AG04449 (cell line): ENCODE measurements at places on chromosomes 4 and X.

DNA sequence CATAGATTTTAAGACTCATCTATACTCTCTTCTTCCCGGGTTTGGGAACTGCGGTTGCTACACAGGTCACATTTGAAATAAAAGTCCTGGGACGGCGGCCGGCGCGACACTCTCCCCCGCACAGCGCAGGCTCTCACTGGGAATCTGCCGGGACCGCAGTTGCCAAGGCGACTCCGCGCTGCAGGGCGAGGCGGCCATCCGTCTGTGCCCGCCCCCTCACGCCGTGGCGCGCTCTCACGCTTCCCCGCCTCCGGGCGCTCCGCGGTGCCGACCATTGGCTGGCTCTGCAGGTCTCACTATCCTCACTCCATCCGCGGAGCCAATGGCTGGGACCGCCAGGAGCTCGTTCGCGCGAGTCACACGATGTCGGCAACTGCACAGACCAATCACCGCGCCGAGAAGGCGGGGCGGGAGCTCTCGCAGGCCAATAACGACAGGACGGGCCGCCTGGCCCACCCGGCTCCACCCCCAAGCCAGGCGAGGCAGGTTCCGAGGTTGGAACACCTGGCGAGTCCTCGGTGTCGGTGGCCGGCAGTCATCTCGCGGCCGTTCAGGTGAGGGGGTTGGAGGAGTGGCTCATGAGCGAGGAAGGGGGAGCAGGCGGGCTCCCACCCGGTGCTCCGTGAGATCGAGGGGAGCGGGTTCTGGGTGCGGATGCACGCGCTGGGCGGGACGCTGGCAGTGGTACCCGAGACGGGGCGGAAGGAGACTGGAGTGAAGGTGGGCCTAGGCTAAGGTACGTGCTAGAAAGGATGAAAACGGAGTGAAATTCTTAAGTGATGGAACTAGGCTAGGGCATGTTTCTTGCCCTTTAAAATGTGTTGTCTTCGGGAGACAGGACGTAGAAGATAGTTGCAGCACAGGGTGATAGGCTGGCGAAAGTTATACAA lies at the start of gene MSMO1:
MSMO1 (plus strand) TSS at position 459 of the 890 bp plus-strand sequence. CDS start 5,702 bp downstream, outside the sequence.
- peak; percentile 90 for DNase-seq

DNA sequence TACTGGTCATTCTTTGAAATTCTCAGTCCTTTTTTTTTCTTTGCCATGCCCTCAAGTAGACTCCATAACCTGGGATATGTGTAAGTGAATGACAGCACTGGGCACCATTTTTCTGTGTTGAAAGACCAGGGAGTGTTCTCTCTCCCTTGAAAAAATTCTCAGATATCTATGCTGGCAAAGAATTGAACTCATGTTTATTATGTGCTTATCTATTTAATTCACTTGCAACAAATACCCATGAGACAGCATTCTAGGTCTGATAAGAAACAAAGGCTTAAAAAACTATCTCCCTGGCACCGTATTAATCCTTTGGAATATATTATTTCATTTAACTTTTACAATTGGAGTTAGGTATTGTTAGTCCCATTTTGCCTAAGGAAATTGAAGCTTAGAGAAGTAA lies 36.7 kb downstream of the LARP7 start:
- no peak for DNase-seq

DNA sequence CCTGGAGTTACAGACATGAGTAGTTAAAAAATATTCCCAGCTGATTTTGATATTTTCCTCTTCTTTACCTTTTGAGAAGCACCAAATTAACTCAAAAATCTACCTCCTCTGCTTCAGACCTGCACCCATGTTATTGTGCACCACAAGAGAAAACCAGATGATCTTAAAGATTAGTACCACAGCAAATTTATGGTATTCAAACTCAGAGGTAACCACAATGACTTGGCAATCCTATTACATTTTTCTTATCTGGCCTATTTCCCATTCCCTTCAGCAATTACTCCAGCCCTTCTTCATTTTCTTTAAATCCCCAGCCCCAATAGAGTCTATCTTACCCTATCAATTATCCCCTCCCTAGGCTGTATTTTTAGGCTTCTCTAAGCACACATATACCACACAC lies 535.1 kb downstream of the FAT4 start:
- DNase-seq, result peak; percentile 29

DNA sequence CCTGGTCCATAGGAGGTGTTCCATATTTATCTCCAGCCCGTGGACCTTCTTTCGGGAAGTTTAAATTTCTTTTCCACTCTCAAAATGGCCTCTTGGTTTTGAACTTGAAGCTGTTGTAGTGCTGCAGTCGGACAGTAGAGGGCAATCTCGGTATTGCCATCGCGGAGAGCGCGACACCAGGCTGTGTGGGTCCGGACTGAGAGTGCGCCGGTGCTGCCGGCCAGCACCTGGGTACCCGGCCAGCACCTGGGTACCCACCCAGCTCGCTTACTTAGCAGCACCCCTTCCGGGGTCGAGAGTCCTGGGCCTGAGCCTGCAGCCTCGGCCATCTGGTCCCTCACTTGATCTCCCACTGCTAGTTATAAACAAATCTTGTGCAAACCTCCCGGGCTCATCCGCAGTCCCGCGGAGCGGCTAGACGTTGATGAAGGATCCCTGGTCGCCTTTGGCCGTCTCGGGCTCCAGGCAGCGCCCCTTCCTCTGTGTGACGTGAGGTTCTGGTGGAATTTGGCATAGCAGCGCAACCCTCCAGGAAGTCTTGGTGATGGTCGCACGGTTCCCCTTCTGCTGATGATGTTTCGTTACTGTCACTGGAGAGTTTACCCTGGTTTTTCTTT lies 18.0 kb downstream of the FAM9A start:
- no peak for DNase-seq

DNA sequence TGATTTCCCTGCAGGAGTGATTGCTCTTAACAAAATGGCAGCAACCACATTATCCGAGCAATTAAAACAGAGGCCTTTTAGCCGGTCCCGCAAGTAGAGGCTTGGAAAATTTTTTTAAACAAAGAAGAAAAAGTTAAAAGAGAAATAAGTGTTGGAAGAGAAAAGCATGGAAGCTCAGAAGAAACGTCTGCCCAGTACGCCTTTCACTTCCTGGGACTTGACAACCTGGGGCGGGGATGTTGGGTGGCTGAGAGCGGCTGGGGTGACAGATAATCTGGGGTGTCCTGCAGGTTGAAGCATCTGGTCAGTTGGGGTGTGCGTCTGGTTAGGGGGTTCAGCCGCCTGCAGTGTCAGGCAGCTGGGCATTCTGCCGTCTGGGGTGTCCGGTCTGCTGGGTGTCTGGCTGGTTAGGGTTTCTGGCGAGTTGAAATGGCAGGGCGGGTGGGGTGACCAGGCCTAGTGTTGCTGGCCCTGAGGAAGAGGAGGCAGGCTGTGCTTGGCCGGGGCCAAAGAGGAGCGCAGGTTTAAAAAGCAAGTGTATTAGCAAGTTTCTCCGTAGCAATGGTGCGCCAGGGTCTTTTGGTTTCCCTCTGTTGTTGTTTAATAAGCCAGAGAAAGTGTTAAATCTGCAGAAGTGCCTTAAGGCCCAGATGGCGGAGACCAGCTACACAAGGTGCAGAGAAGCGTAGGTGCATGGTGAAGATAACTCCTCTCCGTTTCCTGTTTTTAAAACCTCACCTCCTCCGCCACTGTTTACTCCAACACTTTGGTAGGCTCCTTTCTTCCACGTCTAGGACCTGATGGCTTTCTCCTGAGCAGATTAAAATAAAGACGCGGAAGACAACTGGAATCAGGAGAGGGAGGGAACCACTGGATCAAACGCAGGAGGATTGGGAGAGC lies 5.6 kb downstream of the HAND2 start:
- no peak for DNase-seq

- no peak for DNase-seq
These were observed 33.4 kb downstream of the ASIC5 start for GRCh38 chr4:155832664-155833063.

- DNase-seq, result no peak
These were observed 6.7 kb downstream of the TCEAL1 start for GRCh38 chrX:103635436-103635835.

GRCh38 chr4:28709891-28710290 lies 1849.2 kb downstream of the STIM2 start:
- DNase-seq, result no peak

- no peak for DNase-seq
These were observed 82.1 kb upstream of the GPC4 start for GRCh38 chrX:133497356-133497755.

DNA sequence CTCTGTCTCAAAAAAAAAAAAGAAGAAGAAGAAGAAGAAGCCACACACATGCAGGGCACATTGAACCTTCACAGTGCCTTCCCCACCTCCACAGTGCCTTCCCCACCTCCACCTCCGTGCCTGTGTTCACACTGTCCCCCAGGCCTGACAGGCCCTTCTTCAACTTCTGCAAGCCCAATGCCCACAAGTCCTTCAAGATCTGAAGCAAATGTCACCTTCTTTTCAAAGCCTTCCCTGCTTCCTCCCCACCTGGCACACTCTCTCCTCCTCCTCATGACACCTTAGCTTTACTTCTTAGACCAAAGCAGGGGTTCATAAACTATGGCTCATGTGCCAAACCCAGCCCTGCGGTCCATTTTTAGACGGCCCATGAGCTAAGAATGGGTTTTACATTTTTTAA lies 19.9 kb downstream of the ELF4 start:
- no peak for DNase-seq

GRCh38 chr4:14529653-14530052 lies 472.6 kb upstream of the CPEB2 start:
- DNase-seq, result no peak

GRCh38 chr4:133802359-133803140 lies 399.0 kb downstream of the PABPC4L start:
- DNase-seq, result peak; percentile 16

- DNase-seq, result no peak
These were observed 1.6 kb upstream of the SFRP2 start for GRCh38 chr4:153790500-153790865.

DNA sequence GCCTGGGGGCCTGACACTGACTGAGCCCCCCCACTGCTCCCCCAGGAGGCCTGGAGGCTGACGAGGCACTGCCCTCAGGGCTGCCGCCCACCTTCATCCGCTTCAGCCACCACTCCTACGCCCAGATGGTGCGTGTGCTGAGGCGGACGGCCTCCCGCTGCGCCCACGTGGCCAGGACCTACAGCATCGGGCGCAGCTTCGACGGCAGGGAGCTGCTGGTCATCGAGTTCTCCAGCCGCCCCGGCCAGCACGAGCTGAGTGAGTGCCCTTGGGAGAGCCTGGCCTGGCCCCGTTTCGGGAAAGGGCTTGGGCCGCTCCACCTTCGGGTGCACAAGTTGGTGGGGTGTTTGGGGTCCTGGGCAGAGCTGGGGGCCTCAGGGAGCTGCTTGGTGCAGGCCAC lies 11.4 kb downstream of the CPZ start:
- DNase-seq, result no peak

- DNase-seq, result no peak
These were observed 1.2 kb downstream of the CPEB2 start for GRCh38 chr4:15003401-15003890.

GRCh38 chr4:156111686-156112085 lies 158.0 kb upstream of the CTSO start:
- DNase-seq, result no peak

DNA sequence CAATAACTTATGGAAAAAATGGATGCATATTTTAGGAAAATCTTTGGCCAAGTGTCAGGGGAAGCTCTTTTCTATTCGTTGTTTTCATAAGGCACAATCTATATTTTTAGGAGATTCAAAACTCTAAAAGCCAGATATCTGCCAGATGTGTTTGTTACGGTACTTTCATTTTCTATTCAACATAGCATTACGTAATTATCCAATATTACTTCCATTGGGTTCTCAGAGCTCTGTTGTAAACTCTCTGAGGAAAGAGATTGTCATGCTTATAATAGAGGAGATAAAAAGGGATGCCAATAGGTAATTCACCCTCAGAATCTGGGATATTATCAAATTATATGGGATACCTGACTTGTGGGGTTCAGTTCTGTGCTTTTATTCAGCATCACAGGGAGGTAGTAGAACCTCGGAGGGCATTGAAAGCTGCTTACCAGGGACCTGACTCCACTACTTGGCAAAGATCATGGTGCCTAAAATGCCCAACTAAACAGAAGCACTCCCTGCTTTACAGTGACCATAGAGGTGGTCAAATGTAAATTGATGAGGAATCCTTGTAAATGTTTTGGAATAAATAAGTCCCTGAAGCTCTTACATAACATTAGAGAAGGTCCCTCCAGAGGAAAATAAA lies 32.9 kb upstream of the GC start:
- no peak for DNase-seq

GRCh38 chr4:48141048-48141447 lies 7.0 kb upstream of the TXK start:
- DNase-seq, result no peak

DNA sequence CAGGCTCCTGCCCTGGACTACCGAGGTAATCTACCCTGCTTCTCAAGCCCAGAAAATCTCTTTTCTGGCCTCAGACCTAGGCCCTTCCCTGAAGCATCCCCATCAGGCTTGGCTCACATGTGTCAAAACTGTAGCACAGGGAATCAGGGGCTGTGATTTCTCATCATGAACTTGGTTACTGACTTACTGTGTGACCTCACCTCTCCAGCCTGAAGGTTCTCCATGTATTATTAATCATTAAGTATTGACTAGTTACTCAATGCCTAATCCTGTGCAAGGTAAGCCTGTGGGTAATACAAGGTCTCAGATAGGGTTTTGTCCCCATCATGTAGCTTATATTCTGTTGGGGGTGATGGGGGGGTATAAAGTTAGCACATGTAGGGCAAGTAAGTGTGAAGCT lies 6.8 kb downstream of the SRPX2 start:
- no peak for DNase-seq

GRCh38 chrX:108198420-108198819 lies 106.8 kb downstream of the ATG4A start:
- no peak for DNase-seq

- DNase-seq, result no peak
These were observed 371.5 kb upstream of the SLIT2 start for GRCh38 chr4:19880206-19880605.

- DNase-seq, result no peak
These were observed 375.6 kb upstream of the EPHA5 start for GRCh38 chr4:66045913-66046312.

DNA sequence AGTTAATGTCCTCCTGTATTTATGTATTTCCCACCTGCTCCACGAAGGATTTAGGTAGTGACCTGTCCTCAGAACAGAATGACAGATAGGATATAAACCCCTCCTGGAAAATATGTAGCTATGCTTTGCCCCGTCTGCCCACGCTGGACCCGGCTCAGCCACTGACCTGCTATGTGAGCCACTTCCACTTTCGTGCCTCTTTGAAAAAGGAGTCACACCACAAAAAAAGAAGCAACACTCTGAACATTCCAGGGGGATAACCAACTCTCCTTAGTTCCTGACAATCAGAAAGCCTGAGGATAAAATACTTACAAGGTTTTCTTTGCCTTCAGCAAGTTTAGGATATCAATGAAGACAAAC lies 11.1 kb downstream of the ACSL1 start:
- DNase-seq, result no peak

GRCh38 chr4:40417941-40418340 lies 82.8 kb downstream of the CHRNA9 start:
- DNase-seq, result no peak

DNA sequence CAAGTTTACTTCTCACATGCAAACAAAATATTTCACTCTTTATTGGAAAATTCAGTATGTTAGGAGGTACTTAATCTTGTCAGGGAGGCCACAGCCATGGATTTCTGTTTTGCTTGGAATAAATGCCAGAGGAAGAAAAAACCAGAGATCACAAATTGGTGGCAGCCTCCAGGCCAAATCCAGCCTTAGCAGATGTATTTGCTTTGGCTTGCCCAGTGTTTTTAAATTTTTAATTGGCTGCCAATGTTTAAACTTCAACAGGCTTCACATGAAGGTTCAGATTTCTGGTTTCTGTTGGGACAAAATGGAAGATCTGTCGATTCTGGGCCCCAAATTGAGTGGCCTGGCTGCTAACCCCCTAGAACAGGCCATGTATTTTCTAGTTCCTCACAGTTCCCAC lies 19.2 kb downstream of the YY2 start:
- DNase-seq, result no peak

GRCh38 chr4:89108091-89108490 lies 3.2 kb upstream of the TIGD2 start:
- no peak for DNase-seq
